ENCODE measurements at places on chromosomes 7 and 10.

DNA sequence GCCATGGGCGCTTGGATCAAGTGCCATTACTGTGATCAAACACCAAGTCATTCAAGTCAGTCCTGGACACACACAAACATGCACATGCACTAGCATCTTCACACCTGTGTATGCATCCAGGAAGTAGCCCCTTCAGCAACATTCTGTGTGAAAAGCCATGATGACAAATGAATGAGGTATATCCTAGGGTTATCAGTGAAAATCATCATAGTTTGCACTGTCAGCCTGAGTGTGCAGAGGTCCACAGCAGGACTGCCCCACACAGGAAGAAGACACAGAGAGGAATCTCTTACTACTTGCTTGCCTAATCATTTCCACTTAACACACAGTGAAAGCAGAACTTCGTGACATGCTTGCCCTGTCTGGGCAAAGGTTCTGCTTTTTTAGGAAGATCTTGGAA, 184.0 kb upstream of the ADO start:
- DNase-seq = no peak

GRCh38 chr7:86747698-86748097, 104.0 kb downstream of the GRM3 start:
- no peak for DNase-seq

DNA sequence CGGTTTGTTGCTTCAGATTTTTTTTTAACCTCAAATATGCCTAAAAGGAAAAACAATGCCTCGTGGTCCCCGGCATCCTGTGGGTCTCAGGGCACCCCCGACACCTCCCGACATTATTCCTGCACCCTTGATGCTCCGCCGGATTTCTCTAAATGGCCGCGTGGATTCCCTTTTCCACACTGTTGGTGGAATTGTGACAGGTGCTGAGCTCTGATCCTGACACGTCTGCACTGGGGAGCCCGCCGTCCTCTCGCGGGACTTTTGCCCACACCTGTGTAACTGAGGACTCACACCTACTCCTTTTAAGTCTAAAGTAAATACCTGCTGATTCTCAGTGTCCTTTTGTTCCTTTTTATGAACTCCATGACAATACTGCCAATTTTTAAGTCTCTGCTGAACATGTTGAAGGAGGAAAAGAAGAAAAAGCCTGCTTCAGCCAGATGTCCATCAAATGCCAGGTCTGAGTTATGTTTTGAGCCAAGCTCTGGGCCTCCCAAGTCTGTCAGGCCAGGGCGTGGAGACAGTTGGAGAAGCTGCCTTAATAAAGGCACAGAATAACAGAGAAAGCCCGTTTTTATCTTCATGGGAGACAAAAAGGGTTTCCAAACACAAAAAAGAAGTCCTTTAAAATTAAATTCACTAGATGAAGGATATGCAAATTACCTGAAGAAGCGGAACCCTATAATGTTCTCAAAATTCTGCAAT, 568.2 kb downstream of the DNAJB6 start:
- no peak for DNase-seq

DNA sequence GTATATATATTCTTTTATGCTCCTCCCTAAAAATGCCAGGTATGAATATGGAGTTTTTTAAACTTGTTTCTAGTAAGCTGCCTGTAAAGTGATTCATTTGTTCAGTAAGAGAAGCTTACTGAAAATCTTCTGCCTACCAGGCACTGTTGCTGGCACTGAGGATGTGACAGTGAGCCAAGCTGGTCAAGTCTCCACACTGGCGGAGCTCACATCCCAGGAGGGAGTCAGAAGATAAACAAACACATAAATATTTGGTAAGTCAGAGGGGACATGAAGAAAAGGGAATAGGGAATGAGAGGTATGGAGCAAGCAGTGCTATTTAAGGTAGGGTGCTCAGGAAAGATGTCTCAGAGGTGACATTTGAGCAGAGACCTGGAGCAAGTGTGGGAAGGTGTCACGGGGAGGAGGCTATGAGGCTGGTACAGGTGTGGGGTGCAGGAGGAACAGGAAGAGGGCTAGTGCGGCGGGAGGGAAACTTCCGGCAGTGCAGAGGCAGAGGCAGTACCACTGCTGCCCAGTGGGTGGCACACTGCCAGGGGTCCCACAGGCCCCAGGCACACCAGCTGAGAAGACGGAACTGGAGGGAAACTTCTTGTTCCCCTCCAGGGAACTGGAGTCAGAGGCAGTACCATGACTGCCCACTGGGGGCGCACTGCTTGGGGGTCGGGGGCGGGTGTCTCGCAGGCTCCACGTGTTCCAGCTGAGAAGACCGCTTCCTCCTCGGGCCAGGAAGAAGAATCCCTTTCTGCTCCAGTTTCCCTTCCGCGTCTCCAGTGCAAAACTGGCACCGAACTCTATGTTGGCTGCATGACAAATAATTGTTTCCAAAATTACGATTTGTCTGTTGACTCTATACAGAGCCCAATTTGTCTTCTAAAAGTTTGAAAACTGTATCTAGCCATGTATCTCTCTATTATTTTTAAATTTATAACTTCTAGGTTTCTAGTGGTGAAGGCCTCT, 161.0 kb downstream of the TEX36 start:
- no peak for DNase-seq

DNA sequence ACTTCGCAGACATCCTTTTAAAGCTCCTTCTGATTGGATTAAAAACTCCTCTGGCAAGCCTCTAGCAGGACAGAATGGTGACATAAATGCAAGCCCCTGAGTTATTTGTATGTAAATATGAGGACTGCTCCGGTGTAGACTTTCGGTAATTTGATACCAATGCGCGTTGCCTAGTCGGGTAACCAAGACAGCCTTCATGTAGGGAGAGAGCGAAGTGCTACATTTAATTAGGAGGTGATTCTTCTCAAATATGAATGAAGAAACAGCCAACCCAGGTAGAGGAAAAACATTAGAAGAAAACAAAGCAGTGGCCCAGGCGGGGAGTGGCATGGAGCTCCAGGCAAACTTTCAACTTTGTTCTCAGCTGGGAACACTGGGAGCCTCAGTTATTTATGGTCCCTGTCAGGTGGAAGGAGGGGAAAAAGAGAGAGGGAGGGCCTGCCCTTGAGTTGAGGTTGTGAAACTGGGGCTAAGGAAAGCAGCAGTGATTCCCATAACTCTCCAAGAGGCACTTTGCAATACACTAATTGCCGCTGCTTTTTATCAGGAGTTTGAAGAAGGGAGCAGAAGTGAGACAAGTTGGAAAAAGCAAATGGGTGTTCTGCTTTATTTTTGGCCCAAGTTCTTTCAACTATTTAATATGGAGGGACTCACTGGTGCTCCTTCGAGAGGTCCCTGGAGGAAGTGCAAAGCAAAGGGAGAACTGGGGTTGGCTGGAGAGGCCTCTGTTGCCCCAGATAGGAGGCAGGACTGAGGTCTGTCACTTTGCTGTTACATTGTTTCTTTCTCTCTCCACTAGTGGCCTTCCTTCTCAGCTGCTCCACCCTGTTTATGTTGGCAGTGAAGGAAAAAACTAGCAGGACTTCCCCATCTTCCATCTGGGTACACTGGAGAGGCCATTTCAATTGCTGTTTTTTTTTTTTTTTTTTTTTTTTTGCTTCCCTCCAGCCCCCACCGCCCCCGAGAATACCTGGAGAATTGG, 234.6 kb upstream of the CCDC6 start:
- DNase-seq = no peak

DNA sequence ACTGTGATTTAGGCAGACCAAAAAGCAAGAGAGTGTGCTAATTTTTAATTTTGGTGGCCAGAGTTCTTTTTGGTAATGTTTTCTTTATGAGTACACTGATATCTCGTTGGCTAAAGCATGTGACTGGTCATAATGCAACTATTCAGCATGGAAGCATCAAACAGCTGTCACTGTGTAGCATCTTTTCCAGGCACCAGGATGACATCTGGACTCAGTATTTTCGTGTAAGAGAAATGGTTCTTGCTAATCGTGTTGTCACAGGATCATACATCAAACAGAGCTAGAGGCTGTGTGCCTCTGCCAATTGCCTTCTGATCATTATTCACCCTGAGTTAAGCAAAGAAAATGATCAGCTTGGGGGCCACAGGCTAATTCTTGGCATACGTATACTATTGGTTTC, 118.9 kb downstream of the SND1 start:
- no peak for DNase-seq

All from midbrain (tissue), 1 donor.